ENCODE measurements at places on chromosomes 6 and 20.

GRCh38 chr20:25033265-25033923 is 24.5 kb downstream of the ACSS1 start:
- peak; percentile 48 for DNase-seq

DNA sequence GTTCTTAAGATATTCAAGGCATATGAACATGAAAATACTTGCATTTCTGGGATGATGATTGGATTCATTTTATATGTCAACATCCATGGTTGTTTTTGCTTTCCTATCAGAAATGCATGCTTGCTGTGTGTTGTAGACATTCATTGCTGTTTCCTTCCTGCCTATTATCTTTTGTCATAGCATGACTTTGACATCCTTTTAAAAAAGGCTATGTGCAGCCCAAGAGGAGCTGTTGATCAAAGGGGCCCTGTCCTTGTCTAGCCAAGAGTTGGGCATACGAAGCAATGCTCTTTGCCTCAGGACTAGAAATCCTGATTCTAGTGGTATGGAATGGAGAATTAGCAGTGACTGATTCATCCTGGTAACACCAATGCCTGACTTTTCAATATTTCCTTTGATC is 143.1 kb downstream of the RNF144B start:
- no peak for DNase-seq

GRCh38 chr6:54655162-54655561 is 191.4 kb upstream of the FAM83B start:
- no peak for DNase-seq

DNA sequence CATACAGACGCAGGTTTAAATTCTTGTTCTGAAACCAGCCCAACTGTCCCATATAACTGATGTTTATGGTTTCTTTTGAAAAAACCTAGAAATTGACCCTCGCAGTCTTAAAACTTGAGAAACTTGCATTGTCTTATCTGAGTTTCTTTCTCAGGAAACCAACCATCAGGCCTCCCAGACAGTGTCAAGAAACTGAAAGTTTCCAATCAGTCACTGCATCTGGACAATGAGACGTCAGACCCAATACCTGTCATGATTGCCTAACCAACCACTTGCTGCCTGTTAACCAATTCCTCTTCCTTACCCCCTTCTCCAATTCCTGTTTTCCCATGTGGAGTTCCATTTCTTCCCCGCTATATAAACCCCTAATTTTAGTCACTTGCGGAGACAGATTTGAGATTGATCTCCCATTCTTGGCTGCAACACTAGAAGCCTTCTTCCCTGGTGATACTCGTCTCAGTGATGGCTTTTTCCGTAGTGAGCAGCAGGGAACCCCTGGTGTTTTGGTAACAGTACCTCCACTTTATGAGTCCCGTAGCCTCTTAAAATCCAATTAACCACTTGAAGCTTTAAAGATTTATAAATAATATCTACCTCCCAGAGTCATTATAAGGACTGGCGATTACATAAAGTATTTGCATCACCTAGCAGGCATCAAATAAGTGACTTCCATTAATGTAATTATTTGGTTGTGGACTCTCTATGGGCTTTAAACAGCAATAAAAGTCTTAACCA is 49.3 kb downstream of the GPR63 start:
- no peak for DNase-seq

DNA sequence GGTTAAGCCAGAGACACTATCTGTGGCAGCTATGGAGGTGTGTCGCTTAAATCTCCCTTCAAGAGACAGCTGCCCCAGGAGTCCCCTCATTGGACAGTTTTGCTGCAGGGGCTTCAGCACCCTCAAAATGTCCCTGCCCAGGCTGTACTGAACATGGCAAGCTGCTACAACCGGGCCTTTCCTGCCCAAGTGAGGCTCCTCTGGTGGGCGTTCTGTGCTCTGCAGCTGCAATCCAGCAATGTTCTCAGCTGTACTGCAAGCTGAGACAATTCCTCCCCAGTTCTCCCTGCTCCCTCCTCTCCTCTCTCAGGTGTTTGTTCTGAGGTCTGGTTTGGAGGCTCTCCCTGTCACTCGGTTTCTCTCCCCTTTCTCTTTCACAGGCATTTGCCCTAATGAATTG is 190.8 kb upstream of the LAMP5 start:
- no peak for DNase-seq

- DNase-seq = no peak
These were observed 15.1 kb upstream of the PLEKHG1 start for GRCh38 chr6:150584596-150584995.

GRCh38 chr20:16615199-16615598 is 42.0 kb upstream of the KIF16B start:
- no peak for DNase-seq

GRCh38 chr20:50121858-50122271 is 8.9 kb upstream of the UBE2V1 start:
- DNase-seq = peak; percentile 30

- peak; percentile 77 for DNase-seq
These were observed 338 bp downstream of the SRXN1 start for GRCh38 chr20:652615-653109.

DNA sequence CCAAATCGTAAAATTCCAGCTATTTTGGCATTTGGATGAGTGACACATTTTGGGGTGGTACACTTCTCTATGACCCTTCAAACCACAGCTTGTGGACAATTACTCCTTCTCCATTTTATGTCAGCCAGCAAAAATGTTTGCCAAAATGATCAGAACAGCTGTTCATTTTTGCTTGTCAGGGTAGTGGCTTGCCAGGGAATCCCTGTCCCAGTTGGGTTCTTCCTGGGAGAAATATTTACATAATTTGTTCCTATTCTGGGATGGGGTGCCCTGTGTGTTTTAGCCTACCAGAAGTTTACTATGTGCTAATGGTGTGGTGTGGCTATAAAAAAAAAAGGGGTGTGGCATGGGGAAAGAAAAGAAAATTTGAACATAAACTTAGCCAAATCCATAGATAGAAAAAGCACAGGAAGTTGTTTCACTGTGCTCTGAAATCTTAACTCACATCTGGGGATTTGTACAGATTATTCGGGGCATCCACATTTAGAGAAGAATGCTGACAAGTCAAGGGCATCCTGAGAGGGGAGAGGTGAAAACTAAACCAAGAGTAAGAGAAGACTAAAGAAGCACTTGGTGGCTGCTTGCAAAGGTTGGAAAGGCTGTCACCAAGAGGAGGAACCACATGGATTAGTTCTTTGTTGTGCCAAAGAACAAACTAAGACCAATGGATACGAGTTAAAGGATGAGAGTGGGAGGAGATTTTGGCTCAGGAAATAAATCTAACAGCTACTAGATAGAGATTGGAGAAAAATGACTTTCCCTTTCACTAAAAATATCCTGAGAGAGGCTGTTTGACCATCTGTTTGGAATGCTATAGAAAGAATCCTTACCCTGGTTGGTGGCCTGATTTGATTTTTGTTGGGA is 55.2 kb upstream of the RBM24 start:
- DNase-seq = no peak

GRCh38 chr6:67292169-67292568 is 1342.9 kb upstream of the ADGRB3 start:
- no peak for DNase-seq

- no peak for DNase-seq
These were observed 283.2 kb upstream of the HSF2 start for GRCh38 chr6:122116119-122116834.

- no peak for DNase-seq
These were observed 136.1 kb upstream of the SULF2 start for GRCh38 chr20:47921408-47921807.

GRCh38 chr6:74807674-74808073 is 398.2 kb downstream of the COL12A1 start:
- DNase-seq = no peak

DNA sequence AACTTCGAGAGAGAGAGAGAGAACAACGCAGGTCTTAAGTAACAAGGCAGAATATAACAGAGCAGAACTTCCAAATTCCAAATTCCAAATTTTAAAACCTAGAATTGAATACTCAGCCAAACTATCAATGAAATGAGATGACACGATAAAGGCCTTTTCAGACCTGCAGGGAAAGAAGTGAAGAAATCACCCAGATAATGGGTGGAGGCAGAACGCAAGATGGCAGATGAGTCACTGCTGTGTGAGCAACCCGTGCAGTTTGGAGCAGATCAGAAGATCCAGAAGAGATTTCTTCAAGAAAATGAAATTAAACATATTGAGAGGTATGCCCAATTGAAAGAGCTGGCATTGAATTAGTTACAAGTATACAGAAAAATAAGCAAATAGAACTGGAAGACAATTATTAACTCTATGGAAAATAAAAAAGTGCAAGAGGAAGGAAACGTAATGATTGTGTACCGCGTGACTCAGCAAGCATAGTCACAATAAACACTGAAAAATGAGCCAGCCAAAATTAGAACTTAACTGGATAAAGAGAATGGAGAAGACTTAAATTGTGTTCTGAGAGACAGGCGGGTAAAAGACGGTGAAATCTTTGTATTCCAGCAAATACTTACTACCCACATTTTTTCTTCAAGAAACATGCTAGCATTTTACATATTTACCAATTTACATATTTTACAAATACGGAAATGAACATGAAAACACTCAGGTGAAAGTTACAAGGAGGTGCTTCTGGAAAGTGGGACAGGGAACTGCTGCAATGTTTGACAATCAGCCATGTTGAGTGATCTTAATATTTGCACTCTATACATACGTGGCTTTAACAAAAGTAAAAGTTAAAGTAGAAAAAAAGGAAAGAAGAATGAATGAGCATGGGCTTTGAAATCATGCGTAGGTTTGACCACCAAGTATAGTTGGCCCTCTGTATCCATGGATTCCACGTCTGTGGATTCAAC is 87.9 kb upstream of the CDYL start:
- DNase-seq = peak; percentile 86

GRCh38 chr20:43463527-43464218 is 6.0 kb downstream of the SRSF6 start:
- DNase-seq = no peak

DNA sequence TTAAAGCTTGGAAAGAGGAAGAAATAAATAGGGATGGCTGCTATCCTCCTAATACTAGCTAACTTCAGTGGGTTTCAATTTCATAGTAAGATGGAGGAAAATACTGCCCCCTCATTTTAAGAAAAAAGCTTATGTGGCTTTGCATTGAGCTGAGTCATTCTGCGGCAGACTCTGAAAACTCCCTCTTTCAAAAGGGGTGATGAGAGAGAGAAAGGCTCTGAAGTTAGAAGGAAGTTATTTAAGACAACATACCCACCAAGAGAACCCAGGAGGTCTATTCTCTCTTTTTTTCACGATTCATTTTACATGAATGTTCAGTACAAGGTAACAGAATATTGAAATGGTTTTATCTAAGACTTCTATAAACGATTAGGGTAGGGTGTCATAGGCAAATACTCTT is 4.5 kb downstream of the PRDM13 start:
- peak; percentile 10 for DNase-seq

GRCh38 chr6:14500809-14501208 is 383.2 kb downstream of the CD83 start:
- no peak for DNase-seq

DNA sequence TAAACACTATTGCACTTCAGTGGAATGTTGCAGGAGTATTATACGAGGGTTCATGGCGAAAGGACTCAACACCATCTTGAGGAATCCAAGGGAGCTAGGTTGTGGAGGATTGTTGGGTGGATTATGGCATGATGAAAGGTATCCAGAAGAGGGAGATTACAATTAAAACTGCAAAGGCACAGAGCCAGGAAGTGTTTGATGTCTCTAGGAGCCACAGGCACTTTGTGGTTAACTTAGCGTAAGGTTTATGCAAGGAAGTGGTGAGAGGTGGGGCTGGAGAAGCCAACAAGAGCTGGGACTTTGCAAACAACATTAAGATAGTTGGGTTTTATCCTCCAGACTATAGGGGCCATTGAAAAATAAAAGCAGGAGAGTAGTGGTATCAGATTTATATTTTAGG is 86.6 kb upstream of the TPD52L1 start:
- DNase-seq = no peak

DNA sequence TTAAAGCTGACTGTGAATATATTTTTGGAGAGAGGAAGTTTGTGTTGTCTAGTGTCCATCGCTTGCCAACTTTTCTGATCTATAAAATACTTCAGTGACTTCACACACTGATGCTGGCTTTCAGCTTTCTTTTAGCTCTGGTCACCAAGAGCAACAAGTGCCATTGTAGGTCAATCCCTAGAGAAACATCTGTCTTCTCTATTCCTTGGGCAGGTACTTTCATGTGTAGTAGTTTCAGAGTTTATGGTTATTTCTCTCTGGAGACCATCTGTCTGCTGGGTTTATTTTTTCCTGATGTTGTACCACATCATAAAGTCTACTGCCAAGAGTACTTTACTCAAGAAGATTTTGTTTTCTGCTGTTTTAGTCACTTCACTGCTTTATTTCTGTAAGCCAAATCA is 249.9 kb downstream of the KHDC1L start:
- DNase-seq = no peak

GRCh38 chr20:37528446-37529213 is 954 bp upstream of the BLCAP start:
- DNase-seq = no peak

DNA sequence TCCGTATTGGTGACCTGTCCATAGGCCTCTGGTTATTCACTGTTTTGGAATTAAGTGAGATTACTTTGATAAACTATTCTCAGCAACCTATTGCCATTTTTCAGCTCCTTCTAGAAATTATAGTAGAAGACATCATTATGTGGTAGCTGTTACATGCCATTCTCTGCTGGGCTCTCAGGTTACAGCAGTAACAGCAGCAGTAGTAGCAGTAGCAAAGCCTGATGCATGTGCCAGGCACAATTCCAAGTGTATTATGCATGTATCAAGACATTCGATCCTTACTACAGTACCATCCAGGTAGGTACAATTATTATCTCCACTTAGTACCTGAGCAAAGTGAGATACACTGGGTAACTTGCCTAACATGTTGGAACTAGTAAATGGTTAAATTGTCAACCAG is 74.3 kb downstream of the RPS12 start:
- no peak for DNase-seq

- DNase-seq = no peak
These were observed 97.1 kb upstream of the TOP1 start for GRCh38 chr20:40931410-40932044.

- no peak for DNase-seq
These were observed 59.6 kb upstream of the NFATC2 start for GRCh38 chr20:51602131-51602530.
